ENCODE measurements at places on chromosomes 7 and 10.
A peak's percentile ranks its signal among the peaks of the same experiment; 100 is the strongest.

DNA sequence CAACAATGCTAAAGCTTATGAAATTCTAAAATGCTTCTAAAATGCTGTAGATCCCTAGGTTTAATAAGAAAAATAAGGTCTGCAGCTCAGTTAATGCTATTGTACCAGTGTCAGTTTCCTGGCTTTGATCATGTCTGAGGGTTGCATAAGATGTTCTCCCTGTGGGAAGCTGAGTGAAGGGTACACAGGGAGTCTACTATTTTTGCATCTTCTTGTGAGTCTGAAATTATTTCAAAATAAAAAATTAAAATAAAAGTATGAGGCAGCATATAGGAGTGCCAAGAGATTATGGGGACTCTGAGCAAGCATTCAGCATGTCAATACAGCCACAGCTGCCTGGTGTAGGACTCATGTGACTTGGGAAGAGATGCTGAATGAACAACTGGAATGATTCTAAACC, 14.7 kb downstream of the CHST15 start:
- DNase-seq = no peak

DNA sequence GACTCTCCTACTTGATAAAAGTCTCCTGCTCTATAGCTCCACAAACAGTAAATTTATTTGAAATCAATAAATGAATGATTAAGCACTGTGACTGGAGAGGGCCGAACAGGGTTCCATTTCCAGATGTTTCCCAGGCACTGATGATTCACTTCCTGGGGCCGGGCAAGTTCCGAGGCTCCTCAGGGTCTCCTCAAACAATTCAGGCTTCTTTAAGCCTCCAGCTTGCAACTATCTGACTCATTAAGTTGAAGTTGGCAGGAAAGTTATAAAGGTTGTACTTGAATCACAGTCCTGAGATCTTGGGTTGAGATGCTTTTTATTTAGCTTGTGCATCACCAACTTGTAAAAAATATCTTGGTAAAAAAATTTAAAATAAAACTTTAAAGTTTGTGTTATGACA, 612.9 kb downstream of the DNAJB6 start:
- DNase-seq = no peak

- no peak for DNase-seq
Observed at GRCh38 chr10:3897156-3897555, 112.1 kb upstream of the KLF6 start.

- no peak for DNase-seq
Observed at GRCh38 chr10:93081834-93082233, 8.1 kb downstream of the CYP26A1 start.

GRCh38 chr10:25745976-25746375, 188.1 kb upstream of the MYO3A start:
- no peak for DNase-seq

GRCh38 chr10:79449181-79450146, 4.0 kb upstream of the ZCCHC24 start:
- no peak for DNase-seq

DNA sequence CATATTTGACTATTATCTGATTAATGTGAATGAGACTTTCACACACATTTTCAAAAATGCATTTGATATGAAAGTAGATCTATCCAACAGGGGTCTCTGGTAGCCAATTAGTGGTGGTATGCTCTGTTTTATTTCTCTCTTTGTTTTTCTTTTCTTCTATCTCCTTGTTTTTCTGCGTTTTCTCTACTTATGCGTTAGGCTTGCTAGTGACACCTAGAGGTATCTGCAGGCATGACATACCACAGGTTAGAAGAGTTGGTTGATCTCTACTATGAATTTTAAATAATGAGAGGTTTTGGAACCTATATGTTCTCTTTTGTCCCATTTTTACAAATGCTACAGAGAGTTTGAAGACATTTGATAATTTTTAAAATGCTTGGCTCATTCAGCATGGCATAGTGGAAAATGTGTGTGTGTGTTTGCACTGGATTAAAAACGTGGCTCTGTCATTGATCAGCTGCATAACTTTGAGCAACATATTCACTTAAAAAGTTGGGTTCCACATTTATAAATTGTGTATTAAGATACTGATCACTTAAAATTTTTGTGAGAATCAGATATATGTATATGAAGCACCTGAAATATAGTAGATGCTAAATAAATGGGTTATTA, 28.1 kb upstream of the PLXDC2 start:
- DNase-seq = no peak

DNA sequence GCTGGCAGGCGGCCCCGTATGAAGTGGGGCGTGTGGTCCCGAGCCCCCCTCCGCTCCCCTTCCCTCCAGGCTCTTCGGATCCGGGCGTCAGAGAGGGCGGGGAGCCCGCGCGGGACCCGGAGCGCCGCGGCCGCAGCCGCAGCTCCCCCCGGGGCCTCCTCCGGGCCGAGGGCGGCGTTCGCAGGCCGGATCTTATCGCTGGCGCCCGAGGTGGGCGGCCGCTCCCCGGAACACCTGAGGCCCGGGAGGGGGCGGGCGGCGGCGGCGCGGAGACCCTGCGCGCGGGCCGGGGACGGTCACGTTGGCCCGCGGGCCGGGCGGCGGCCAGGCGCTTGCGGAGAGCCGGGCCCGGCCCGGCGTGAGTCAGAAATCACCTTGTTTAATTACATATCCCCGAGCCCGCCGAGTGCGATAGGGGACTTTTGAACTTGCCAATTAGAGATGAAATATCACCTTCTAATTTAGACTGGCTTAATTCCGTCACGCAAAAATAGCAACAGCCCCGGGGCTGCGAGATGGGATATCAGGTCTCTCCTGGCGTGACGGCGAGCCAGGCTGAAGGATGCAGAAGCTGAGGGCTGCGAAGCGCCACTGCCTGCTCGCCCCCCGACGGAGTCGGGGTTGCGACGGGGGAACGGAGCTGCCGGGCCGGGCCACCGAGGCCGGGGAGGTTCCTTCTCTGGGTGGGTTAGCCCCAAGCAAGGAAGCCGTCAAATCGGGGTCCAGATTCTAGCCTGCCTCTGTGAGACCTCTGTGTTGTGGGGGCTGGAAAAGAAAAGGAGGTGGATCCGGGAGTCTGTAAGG, 43.4 kb downstream of the LDB3 start:
- DNase-seq = peak; percentile 53

Data from stimulated activated CD4-positive, alpha-beta T cell treated with anti-CD3 and anti-CD28 coated beads, Interleukin-4, amount 100 ng/mL, for 24 hours (primary cell).